ENCODE measurements at places on chromosomes 2 and 18.

- DNase-seq: peak; percentile 36
Measured at GRCh38 chr18:74623047-74623816, 25.6 kb downstream of the ZNF407 start.

DNA sequence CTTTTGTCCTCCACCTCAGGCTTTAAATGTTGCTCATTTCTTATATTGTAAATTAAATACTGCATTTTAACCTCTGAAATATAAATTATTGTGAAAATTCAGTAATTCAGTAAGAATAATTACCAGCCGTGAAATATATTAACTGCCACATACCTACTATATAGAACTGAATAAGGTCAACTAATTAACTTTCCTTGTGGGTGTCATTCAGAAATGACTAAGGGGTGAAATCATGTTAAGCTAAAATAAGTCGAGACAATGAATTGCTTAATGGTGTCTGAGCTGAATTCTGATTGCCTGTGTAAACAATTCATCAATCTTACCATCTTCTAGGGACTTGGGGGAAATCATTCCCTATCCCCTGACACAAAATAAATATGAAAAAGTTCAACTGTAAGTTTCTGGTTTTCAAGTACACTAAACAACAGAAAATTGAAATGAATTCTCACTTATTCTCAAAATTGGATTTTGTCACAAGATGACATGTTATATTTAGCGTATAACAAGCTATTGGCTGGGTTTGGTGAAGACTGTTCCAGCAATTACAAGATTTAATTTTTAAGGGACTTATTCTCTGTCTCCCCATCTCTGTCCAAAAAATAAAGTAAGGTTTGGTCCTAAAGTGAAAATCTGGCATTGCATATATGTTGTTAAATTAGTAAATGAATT, 255.1 kb downstream of the METTL4 start:
- no peak for DNase-seq

DNA sequence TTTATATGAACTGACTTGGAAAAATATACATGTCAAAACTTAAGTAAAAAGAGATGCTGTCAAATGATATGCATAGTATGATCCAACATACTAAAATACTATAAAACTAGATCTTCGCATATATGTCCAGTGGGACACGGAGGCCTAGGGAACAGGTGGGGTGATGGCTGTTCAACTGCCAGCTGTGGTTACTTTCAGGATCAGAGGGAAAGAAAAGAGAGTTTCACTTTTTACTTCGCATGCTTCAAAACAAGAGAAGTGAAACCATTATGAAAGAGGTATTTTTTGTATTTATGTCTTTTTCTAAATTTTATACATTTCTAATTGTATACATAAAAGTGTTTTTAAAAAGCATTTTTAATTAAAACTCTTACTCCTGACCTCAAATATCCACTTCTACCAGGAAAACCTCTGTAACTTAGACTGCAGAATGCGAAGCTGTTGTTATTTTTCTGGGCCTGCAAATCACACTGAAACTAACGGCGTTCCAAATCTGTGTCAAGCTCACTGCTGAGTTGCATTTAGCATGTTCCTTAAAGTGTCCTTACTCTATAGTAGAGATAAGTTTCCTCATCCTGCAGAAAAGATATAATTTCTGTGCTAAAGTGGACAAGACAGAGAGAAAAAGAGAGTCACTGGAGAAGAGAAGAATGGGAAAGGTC, 97.8 kb upstream of the SLC35G4 start:
- no peak for DNase-seq

DNA sequence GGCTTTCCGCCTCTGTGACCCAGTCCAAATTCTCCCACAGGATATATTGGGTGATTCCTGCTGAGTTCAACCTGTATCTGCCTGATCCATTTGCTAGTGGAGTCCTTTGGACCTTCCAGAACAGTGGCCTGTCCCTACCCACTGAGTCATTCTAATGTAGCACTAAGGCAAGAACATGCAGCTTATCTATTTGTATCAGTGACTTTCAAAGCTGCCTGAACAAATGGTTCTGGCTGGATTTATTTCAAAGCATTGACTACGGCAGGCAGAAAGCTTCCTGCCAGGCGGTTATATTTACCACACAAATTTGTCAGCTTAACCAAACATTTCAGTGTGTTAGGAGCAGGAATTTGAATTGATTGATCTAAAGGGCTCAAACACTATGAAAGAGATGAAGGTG, 613.4 kb downstream of the DCC start:
- no peak for DNase-seq

- no peak for DNase-seq
Measured at GRCh38 chr2:120228503-120228902, 5.3 kb upstream of the TMEM185B start.

- DNase-seq: no peak
Measured at GRCh38 chr2:10826625-10827024, 14.0 kb upstream of the PDIA6 start.

DNA sequence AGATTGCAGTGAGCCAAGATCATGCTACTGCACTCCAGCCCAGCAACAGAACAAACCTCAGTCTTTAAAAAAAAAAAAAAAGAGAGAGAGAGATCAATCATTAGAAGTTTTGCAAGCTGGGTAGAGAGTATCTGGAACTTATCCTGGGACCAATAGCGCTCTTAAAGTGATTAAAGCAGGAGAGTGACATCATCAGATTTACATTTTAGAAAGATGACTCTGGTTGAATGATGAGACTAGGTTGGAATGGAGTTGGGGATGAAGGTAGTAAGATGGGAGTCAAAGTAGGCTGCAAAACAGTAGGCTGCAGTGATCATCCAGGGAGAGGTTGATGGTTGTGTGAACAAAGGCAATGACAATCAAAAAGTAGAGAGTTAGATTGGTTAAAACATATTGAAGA, 37.8 kb downstream of the MYL1 start:
- DNase-seq: no peak

DNA sequence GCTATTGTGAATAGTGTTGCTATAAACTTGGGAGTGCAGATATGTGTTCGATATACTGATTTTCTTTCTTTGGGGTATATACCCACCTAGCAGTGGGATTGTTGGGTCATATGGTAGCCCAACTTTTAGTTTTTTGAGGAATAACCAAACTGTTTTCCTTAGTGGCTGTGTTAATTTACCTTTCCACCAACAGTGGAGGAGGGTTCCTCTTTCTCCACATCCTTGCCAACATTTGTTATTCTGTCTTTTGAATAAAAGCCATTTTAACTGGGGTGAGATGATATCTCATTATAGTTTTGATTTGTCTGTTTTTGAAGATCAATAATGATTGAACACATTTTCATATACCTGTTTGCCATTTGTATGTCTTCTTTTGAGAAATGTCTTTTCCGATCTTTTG, 282.0 kb upstream of the SESTD1 start:
- DNase-seq: no peak

- no peak for DNase-seq
Measured at GRCh38 chr2:99643787-99644418, 154.1 kb upstream of the REV1 start.

DNA sequence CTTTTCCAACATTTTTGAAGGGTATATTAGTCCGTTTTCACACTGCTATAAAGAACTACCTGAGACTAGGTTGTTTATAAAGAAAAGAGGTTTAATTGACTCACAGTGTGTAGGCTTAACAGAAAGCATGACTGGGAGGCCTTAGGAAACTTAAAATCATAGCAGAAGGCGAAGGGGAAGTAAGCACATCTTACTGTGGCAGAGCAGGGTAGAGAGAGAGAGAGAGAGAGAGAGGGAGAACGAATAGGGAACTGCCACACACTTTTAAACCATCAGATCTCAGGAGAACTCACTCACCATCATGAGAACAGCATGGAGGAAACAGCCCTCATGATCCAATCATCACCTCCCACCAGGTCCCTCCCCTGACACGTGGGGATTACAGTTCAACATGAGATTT, 420.3 kb downstream of the SOCS6 start:
- DNase-seq: no peak

DNA sequence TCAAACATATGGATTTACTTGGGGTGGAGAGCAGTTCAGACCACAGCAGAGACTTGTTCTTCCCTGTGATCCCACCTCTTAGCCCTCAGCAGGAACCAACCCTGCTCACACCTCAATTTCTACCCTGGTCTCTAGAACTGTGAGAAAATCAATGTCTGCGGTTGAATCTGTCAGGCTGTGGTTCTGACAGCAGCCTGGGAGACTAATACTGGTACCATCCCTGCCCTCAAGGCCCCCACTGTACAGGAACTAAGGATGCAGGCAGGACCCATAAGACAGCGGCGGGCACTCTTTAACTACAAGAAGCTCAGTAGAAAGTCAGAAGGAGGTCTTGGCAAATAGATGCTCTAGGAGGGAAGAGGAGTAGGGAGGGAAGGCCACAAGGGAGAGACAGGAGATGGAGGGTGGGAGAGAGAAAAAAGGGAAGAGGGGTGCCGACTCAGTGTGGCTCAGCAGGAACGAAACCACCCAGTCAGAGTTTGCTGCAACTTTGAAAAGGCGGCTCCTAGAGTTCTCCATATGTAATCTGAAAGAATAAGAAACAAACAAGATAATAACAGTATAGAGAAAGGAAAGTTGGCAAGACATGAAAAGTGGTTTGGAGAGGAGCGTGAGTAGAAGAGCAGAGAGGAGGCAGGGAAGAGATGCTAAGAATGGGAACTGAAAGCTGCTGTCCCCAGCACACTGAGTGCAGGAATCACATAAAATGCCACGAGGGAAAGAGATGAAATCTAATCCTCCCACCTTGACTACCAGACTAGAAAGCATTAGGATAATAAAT, 323.9 kb upstream of the ID2 start:
- no peak for DNase-seq

GRCh38 chr2:14385043-14385442, 247.5 kb upstream of the LRATD1 start:
- DNase-seq: peak; percentile 82

DNA sequence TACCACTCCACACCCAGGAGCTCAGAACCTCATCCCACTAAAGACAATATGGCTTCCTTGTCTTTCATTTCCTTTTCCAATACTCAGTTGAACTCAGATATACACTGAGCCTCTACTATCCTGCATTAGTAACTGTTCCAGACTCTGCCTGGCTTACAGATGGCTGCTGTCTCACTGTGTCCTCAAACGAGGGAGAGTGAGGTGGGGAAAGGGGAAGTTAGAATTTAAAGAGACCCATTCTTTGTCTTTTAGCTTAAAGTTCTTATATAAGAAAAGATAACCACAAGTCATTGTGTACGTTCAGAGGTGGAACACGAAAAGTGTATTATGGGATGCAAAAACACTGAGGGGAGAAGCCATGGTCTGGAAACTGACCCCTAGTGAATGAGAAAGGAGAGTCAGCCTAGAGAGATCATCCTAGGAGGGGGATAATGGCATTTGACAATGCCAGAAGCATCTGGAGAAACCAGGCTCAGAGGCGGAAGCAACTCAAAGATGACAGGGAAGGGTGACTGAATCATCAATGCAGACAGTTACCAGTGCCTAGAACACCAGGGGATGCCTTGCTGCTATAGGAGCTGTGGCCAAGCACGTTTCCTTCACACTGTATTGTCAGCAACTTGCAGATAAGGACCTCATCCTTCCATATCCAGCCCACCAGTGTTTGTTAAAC, 170.7 kb downstream of the CYRIA start:
- DNase-seq: peak; percentile 46

GRCh38 chr18:59265246-59265973, 7.8 kb downstream of the RAX start:
- DNase-seq: no peak

- no peak for DNase-seq
Measured at GRCh38 chr2:147467441-147467840, 377.4 kb upstream of the ACVR2A start.

- DNase-seq: no peak
Measured at GRCh38 chr2:175597286-175597685, 404.8 kb downstream of the LNPK start.

- no peak for DNase-seq
Measured at GRCh38 chr2:50509852-50510251, 522.1 kb downstream of the NRXN1 start.

DNA sequence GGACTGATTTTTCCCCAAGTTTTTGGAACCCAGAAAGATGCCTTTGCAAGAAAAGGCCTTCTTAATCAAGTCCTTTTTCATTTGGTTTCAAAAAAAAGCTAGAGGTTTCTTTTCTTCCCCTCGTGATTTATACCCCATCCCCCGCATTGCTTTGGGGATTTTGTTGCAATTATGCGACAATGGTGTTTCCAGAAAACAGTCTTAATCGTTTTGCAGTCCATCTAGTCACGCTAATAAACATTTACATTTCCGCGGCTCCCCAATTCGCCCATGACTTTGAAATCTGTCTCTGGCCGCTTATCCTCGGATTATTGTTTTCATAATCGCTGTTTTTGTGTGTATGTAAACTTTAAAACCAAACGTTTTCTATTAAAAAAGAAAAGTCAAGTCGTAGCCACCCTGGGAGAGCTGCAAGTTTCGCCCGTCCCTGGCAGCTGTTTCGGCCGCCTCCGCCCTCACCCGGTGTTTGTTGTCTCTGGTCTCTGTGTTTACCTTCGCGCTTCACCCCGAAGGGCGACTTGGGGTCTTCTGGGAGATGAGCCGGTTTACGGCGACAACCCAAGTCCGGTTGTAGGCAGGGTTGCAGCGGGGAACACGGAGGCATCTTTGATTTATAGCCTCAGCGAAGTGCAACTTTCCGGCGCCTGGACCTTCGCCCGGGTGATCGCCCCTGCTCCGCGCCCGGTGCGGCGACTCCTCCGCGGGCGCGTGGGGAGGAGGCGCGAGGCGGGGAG, 667 bp downstream of the SP9 start:
- no peak for DNase-seq

DNA sequence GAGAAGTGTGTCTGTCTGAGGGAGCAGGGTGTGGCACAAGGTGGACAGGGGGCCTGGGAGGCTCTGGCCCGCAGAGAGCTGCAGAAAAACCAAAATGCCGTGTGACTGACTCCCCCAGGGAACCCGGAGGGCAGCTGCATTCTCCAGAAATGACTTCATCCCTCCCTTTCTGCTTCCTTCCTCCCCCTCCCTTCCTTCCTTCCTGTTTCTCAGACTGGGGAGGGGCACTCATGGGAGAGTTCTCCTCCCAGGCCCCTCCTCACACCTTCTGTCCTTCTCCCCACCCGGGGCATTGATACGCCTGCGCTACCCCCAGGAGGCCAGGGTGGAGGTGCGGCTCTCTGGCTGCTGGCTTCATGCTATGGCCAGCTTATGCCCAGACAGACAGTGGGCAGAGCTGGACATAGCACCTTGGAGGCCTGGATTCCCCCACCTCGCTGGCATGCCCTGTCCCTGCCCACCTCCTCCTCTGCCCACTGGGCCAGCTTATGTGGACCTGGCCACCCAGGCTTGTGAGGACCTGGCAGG, 8.2 kb upstream of the GPR17 start:
- peak; percentile 42 for DNase-seq

DNA sequence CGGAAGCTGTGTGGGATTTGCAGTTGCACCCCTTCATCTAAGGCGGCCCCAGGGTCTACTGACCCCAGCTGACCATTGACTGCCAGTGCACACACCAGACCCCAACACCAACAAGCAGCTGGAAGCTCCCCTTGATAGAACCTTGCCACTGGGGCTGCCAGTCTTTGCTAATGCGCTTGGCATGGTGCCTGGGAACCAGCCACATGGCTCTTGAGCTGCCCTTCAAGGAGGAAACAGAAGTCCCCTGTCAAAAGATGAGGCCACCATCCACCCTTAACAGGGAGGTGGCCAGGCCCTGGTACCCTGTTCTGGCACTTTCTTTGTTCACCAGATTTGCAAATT, 8.6 kb downstream of the ALPI start:
- DNase-seq: no peak

GRCh38 chr2:165743442-165743841, 50.6 kb downstream of the GALNT3 start:
- DNase-seq: peak; percentile 98
